Fibroblast of upper back skin (primary cell): ENCODE measurements at places on chromosomes 7 and 10.

- peak; percentile 53 for DNase-seq
Observed at GRCh38 chr7:15626041-15626440, 60.4 kb downstream of the MEOX2 start.

GRCh38 chr7:152924238-152924637 is 164.7 kb downstream of the ACTR3B start:
- no peak for DNase-seq

DNA sequence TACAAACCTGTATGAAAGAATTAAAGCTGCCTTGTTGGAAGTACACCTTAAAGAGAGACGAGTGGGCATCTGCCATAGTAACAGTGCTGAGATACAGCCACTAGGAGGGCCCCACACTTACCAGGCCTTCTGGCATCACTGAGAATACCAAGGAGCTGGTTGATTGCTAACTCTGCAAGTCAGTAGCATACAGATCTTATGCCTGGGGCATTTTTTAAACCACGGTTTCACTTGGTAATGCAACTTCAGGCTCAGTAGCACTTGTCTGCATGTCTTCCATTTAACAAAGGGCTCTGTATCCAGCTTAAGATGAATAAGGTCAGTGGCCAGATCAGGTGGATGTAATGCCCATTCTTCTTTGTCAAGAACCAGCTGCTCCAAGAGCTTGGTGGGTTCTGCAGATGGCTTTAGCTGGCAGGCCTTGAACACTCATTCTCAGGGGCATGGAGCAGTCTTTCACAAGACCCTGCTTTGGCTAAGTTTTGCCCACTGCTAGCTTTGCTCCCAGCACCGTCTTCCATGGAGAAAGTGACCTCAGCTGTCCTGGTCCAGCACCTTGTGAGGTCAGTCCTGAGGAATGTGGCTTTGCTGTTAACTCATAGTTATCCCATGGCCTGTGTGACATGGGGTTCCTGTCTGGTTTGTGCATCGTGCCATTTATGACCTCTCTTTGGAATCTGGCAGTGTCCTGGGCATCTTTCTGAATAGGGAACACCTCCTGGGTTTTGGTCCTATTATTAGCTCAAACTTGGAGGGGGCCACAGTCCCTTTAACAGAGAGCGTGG is 68.1 kb downstream of the BMPER start:
- DNase-seq, result no peak

DNA sequence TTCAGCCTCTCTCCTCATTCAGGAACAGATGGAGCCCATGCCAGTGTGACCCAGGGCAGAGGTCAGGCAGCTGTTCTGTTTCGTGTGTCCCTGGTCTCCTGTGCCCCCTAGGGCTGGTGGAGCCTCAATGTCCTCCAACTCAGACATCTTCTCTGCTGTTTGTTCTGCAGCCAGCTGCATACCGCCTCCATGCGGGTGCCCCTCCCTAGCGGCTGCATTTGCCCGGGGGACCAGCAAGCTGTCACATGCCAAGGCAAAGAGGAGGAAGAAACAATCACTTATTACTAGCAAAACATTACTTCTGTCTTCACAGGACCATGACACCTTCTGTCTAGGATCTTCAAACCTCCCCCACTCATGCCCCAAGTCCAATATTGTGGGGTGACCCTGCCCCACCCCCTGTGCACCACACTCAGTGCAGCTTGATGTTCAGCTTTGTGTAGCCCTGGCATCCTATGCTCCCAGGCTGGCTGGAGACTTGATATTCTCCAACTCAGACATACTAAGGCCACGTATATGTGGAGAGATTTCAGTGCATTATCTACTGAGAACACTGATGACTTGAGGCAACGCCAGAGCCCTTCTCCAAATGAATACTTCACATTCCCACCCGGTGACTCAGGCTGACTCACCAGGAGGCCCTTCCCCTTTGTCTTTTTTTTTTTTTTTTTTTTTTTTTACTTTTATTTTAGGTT is 188.9 kb downstream of the SKIDA1 start:
- DNase-seq, result peak; percentile 98

DNA sequence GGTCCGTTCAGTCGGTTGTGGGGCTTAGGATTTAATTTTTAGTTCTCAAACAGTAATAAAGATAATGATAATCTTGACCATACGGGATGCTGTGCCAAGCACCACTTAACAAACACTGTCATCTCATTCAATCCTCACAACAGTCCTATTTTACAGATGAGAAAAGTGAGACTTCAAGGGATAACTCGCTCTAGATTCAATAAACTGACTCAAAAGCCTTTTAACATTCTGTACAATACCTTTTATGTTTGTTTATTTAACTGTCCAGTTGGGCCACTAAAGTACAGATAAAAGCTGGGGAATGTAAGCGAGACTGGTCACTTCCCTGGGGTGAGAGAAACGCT is 437 bp upstream of the CFAP69 start:
- no peak for DNase-seq

DNA sequence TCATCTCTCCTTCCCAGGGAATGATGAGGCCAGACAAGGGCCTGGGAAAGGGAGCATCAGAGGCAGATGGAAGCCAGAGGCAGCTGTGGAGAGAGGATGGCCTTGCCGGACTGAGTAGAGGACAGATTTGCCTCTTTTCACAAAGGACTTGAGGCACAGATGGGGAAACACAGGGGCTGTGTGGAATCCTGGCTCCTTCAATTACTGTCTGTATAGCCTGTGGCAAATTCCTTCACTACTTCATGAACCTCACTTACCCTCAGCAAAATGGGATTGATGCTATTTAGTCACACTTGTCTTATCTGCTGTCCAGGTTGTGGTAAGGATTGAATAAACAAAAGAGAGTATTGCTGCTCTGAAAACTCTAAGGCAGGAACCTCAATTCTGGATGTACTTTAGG is 40.3 kb downstream of the SLC25A28 start:
- no peak for DNase-seq

GRCh38 chr10:110498087-110498981 is 627 bp downstream of the DUSP5 start:
- peak; percentile 53 for DNase-seq

GRCh38 chr7:76202666-76203030 is 952 bp downstream of the SRRM3 start:
- no peak for DNase-seq

- no peak for DNase-seq
Observed at GRCh38 chr7:69762821-69763352, 164.6 kb downstream of the AUTS2 start.

- peak; percentile 90 for DNase-seq
Observed at GRCh38 chr7:69434398-69434815, 163.9 kb upstream of the AUTS2 start.

DNA sequence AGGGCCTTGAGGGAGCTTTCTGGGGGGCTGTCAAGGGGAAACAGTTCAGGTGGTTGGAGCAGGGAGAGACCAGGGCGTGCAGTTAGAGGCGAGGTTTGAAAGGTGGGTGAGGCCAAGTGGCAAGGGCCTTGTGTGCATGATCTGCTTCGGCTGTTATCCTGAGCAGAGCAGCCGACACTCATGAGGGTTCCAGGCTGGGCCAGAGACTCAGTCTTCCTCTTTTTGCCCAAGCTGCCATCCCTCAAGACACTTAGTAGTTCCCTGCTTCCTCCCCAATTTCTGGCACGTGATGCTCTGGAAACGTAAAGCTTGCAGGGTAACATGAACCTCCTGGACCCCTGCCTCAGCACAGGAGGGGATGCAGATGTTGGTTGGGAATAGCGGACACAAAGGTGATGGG is 44.1 kb downstream of the KLRG2 start:
- DNase-seq, result no peak

DNA sequence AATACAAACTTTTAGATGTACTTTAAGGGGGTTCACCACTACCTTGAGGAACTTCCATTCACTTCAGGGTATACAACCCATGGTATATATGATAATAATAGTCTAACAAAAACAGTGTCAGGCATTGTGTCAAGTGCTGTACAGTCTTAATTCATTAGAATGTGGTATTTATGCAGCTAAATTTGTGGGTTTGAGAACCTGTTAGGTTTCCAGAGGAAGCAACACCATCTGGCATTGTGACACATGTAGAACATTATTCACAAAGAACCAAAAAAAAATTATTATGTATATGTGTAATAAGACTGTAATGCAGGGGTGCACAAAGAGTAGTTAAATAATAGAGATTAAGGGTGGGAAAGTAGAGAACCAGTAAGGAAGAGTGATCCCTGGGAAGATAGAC is 26.3 kb downstream of the TMEM60 start:
- no peak for DNase-seq

- no peak for DNase-seq
Observed at GRCh38 chr7:150818971-150819370, 18.4 kb downstream of the TMEM176A start.

GRCh38 chr7:150562919-150563318 is 4.3 kb upstream of the GIMAP4 start:
- DNase-seq, result no peak

DNA sequence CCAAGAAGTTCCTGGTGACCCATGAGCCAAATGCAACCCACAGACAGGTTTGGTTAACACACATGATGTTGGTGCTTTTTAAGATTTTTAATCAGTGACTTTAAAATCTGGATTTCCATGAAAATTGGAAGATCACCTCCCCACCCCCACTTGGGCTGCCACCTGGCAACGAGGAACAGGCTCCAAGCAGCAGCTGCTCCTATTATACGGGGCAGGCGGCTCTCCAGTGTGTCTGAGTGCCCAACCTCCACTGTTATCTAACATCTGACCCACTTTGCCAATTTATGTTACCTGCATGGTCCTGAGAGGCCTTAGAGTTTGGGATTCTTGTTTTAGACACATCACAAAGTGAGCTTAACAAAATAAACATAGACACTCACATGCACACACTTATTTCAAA is 56.4 kb downstream of the SGMS1 start:
- DNase-seq, result no peak

DNA sequence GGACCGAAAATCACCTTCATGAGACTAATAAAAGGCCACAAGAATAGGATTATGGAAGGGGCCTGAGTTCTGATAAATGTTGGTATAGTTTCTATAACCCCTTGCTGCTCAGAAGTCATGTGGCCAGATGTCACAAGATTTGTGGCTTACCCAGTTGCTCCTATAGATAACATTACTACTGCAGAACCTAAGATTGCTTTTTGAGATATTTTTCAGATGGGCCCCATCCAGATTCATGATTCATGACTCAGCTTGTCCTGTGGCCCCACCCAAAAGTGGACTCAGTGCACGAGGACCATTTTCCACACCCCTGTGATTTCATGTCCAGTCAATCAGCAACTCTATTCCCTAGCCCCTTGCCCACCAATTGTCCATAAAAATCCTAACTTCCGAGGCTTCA is 209.0 kb downstream of the ACTR3B start:
- no peak for DNase-seq

DNA sequence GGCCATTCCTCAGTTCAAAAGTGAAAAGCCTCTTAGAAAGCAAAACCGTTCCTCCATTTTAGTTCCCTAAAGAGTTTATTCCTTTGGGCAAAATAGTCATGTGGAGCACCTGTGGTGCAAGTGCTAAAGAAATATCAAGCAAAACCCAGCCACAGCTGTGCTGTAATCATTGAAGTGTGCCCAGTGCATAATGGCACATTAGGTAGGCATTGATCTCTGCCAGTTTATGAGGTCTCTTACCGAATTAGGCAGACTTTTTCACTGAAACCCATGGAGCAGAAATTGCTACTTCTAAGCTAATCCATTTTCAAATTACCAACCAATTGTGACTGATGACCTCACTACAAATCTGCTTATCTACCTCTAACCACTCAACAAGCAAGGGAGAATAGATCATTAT is 97.2 kb upstream of the SEMA3A start:
- DNase-seq, result no peak

DNA sequence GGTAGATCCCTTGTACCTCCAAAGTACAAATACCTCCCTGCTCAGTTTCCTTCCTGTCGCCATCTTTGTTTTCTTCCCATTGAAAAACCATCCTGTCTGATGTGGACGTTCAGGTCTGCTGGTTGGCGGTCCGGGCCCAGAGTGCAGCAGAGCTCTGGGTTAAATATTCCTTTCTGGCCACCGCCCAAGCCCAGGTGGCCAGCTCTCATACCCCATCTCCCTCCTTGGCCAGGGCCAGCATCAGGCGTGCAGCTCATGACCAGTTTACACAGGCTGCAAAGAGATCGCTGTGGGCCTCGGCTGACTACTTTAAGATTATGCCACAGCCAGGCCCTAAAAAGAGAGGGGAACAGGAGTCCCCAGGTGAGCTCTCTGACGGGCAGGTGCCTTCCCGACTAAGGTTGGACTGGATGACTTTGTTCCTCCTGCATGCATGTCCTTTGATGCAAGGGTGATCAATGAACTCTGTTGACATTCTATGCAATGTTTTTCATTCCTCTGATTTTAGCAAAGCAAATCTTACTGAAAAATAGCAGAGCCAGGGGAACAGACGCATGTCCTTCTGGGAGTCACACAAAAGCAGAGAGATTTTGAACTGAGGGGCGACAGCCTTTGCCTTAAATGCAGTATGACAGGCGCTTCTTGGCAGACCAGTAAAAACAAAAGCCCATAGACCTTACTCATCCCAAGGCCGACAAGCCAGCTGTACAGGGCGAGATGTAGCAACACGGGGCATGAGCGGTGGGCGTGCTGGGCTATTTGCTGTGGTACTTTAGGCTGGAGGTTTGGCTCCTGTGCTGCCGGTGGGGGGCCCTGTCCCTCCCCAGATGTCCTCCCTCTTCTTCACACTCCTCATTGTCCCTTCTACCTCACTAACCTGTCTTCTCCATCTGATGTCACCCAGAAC is 33.3 kb upstream of the SH2B2 start:
- DNase-seq, result no peak

DNA sequence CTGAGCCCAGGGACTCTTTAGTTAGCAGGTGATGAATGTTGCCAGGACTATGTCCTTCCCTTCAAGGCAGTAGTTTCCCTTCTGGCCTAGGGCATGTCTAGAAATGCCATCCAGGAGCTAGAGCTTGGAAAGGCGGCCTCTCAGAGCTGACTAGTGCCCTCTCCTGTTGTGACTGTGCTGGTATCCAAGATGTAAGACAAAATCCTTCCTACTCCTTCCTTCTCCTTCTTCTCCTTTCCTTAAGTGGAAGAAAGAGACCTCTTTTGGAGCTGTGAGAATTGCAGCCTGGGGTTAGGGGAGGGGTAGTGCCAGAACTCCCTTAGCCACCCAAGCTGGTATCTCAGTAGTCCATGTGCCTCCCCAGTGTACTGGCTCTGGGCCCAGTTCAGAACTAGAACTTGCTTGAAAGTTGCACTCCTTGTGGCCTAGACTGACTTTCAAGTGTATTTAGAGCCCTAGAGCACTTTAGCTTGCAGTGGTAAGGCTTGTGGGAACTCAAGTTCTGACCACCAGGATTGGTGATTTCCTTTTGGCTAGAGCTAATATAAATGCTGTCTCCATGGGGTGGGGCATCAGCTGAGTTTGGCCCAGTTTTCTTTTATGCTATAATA is 118.8 kb downstream of the NPSR1 start:
- no peak for DNase-seq

- DNase-seq, result peak; percentile 9
Observed at GRCh38 chr10:24771943-24772694, 48.4 kb upstream of the ARHGAP21 start.

DNA sequence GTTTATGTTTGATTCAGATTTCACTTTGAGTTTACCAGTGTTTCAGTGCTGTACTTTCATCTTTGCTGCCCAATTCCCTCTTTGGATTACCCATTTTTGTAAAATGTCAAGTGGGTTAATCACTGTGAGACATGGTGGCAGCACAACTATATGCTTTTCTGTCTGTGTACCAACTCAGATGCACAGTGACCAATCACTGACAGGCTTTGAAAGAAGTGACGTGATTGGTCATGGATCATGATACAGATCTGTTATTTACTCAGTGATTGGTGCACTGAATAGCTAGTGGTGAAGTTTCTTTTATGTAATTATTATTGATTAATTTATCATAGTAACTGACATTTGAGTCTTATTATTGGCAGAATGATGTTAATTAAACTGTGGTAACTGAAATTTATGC is 126.9 kb downstream of the SDK1 start:
- DNase-seq, result no peak
